ENCODE measurements at places on chromosomes 6 and 20.

GRCh38 chr6:33211136-33211535 is 2.8 kb downstream of the RING1 start:
- no peaks in the 10 kb centered on the region for H3K36me3 ChIP-seq
- H3K27ac ChIP-seq = no peak overlapping the region
- no peak for DNase-seq
- H3K4me3 ChIP-seq = no peak overlapping the region
- peaks cover 6% of the 10 kb centered on the region for H3K4me1 ChIP-seq

- no peak overlapping the region for H3K4me3 ChIP-seq
- H3K36me3 ChIP-seq = no peaks in the 10 kb centered on the region
- peak overlapping the region; percentile 47 for H3K27ac ChIP-seq
- no peak for DNase-seq
These were observed 83.2 kb upstream of the TAB2 start for GRCh38 chr6:149234051-149234962.

GRCh38 chr6:30981942-30982772 is 1.4 kb upstream of the MUC21 start:
- DNase-seq = no peak
- H3K27ac ChIP-seq = no peak overlapping the region
- no peak overlapping the region for H3K4me3 ChIP-seq
- H3K4me1 ChIP-seq = no peaks in the 10 kb centered on the region
- no peaks in the 10 kb centered on the region for H3K36me3 ChIP-seq
- H3K27me3 ChIP-seq = no peaks in the 10 kb centered on the region

DNA sequence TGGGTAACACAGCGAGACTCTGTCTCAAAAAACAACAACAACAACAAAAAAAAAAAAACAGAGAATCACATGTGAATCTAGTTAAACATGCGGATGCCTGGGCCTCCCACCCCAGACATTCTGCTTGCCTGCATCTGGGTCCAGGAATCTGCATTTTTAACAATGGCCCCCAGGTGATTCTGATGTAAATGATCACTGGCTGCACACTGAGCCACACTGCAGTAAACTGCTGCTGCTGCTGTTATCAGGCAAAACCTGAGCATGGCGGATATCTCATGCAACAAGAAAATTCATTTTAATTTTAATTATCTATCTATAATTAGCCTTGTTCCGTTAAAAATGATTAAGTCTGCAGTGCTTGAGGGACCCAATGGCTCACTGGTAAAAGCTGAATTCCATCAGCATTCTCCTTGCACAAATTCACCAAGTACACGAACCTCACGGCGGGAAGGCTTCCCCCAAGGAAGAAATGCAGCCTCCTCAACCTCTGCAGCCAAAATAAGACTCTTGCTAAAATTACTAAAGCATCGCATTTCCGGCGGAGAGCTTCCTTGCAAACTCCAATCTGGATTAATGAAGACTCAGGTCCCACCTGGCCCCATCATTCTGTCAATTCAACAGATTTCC is 81.6 kb upstream of the SNX9 start:
- no peak for DNase-seq
- no peaks in the 10 kb centered on the region for H3K27me3 ChIP-seq
- no peaks in the 10 kb centered on the region for H3K36me3 ChIP-seq
- no peaks in the 10 kb centered on the region for H3K4me1 ChIP-seq

DNA sequence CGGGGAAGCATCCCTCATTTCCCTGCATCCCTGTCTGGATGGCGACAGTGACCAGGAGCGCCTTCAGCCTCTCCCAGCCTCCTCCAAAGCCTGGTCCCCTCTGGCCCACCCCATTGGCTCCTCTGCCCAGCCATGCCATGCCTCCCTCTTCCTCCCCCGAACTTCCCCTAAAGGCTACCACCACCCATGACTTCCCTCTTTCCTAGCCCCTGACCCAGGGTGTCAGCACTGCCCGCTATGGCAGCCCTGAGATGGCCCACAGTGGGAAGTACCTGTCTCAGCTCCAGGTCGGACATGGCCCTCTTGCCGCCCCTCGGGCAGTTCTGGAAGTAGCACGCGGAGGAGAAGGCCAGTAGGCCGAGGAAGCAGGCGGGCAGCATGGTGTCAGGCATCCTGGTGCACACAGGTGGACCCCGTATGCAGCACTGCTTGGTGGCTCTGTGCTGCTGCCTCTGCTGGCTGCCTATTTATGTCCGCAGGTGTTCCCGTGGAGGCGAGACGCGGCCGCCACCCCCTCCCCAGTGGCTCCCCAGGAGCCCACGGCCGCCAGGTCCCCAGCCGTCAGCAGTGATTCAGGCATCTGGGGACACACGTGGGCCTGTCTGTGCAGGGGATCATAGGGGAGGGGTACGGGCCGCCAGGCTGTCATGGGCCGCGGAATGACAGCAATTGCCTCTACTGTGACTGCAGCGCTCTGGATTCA is at the start of gene AVP:
Gene AVP, minus strand, starts transcription at position 442 of the 703 bp plus-strand sequence. Its CDS starts 50 bp downstream, at position 392.
- peaks cover 3% of the 10 kb centered on the region for H3K27me3 ChIP-seq
- H3K36me3 ChIP-seq = no peaks in the 10 kb centered on the region
- H3K27ac ChIP-seq = no peak within 1 kb of the TSS
- DNase-seq = no peak

- H3K4me3 ChIP-seq = no peak overlapping the region
- H3K27ac ChIP-seq = no peak overlapping the region
- H3K36me3 ChIP-seq = no peaks in the 10 kb centered on the region
- no peak for DNase-seq
These were observed 14.7 kb downstream of the FKBP1A start for GRCh38 chr20:1377984-1378734.

GRCh38 chr6:30047220-30047619 is 13.8 kb upstream of the POLR1H start:
- no peak overlapping the region for H3K4me3 ChIP-seq
- H3K27ac ChIP-seq = no peak overlapping the region
- no peaks in the 10 kb centered on the region for H3K36me3 ChIP-seq
- no peaks in the 10 kb centered on the region for H3K27me3 ChIP-seq
- no peak for DNase-seq

GRCh38 chr20:34001378-34001777 is 7.7 kb downstream of the RALY start:
- H3K4me3 ChIP-seq = no peak overlapping the region
- H3K27me3 ChIP-seq = no peaks in the 10 kb centered on the region
- DNase-seq = no peak
- H3K4me1 ChIP-seq = no peaks in the 10 kb centered on the region
- H3K36me3 ChIP-seq = no peaks in the 10 kb centered on the region

- no peak for DNase-seq
- no peaks in the 10 kb centered on the region for H3K27me3 ChIP-seq
- H3K27ac ChIP-seq = no peak overlapping the region
- no peak overlapping the region for H3K4me3 ChIP-seq
- no peaks in the 10 kb centered on the region for H3K36me3 ChIP-seq
These were observed 22.8 kb upstream of the EPM2A start for GRCh38 chr6:145758113-145758512.

GRCh38 chr20:53789989-53790675 is 196.5 kb upstream of the ZNF217 start:
- no peaks in the 10 kb centered on the region for H3K36me3 ChIP-seq
- H3K27me3 ChIP-seq = no peaks in the 10 kb centered on the region
- no peak overlapping the region for H3K4me3 ChIP-seq
- H3K27ac ChIP-seq = peak overlapping the region; percentile 75
